ENCODE measurements at places on chromosomes 7 and 10.

DNA sequence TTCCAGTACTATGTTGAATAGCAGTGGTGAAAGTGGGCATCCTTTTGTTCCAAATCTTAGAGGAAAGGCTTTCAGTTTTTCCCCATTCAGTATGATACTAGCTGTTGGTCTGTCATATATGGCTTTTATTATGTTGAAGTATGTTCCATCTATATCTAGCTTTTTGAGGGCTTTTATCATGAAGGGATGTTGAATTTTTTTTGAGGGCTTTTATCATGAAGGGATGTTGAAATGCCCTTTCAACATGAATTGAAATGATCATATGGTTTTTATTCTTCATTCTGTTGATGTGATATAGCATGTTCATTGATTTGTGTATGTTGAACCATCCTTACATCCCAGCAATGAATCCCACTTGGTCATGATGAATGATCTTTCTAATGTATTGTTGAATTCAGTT is 75.3 kb downstream of the KIF20B start:
- DNase-seq, result no peak

- no peak for DNase-seq
Observed at GRCh38 chr7:121873289-121874194, 581 bp downstream of the PTPRZ1 start.

GRCh38 chr7:50791938-50792341 is 9.2 kb upstream of the GRB10 start:
- DNase-seq, result no peak

DNA sequence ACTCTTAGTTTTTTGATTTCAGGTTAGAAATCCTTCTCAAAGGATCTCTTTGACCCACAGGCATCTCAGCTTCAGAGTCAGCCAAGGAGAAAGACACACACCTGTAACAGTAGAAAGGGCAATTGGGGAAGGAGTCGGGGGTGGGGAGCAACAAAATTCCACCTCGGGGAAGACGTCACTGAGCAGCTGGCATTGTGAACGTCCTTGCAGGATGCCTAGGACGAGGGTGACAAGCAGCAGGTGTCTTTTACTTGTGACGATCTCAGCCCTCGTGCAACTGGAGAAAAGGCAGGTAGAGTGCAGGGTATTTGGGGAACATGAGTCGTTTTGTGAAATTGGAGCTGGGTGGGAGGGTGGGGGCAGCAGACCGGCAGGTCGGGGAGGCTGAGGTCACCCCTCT is 627.0 kb downstream of the ACTR3B start:
- DNase-seq, result no peak

- DNase-seq, result no peak
Observed at GRCh38 chr10:82736305-82736704, 861.3 kb downstream of the NRG3 start.

- DNase-seq, result no peak
Observed at GRCh38 chr10:103778358-103779139, 76.8 kb downstream of the SH3PXD2A start.

GRCh38 chr7:11730725-11731124 is 101.3 kb downstream of the THSD7A start:
- DNase-seq, result no peak
